ENCODE measurements at places on chromosomes 3 and 15.

DNA sequence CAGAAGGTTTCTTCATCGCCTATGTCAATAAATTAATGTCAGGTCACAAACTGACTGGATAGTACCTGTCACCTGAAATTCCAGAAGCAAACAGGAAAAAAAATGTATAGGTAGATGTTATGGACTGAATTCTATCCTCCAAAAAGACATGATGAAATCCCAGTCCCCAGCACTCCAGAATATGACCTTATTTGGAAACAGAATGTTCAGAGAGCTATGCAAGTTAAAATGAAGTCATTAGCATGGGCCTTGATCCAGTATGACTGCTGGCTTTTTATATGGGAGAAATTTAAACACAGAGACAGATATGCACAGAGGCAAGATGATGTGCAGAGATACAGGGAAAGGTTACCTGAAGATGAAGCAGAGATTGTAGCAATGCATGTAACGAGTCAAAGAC is 953.4 kb downstream of the ZPLD1 start:
- DNase-seq: no peak

DNA sequence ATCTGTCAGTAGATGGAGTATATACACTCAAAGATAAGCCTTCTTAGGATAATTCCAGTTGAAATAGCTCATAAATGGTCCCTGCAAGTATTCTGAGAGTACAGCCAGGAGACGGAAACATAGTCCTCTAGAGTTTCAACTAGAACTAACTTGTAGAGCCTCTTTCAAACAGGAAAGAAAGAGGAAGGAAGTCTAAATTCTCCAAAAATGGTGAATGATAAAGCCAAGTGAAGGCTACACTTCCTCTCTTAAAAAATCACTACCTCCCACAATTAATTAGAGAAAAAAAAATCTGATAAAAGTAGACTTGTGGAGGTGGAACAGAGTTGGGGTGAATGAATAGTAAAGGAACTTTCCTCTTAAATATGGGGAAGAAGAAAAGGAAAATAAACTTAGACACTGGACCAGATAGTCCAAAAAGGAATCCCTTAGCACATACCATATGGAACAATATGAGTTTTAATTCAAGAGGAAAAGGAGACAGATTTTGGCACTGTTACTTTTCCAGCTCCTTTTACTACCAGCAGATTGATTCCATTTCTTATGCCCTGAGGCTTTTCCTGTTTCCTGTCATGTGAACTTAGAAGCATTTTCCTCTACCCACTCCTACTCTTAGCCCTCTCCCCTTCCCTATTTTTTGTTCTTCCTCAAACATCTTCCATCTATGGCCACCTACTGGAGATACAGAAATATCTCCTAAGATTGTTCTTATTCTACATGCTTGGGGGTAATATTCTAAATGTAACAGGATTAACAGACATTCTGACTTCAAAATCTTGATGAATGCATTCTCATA is 207.6 kb downstream of the CHST2 start:
- peak; percentile 12 for DNase-seq

- DNase-seq: no peak
Measured at GRCh38 chr15:90083954-90084607, 18.2 kb downstream of the IDH2 start.

DNA sequence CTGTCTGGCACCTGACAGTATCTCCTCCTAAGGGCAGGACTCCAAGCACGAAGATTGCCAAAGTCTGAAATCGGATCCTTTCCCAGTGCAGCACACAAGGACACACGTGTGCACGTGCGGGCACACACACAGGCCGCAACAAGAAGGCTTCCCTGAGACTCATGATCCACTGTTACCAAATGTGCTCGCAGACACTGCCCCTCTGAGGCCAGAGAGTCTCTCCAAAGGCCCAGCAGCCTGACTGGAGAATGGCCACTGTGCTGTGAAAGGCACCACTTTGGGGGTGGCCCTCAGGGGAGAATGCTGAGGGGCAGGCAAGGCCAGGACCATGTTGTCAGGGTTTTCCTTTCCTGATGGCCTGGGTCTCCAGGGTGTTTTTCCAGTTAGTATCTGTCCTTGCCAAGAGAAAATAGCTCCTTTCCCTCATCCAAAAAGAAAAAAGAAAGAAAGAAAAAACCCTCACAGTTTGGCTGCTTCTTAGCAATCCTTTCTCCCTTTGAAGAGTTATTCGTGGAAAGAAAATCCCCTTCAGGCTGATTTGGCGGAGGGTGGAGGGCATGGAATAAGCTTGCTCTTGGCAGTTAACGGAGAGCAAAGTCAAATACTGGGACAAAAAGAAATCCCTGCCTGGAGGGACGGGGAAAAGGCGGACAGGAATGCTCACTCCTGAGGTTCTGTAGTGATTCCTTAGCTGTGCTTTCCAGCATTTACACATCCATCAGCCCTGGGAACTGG is 112.2 kb upstream of the ETV5 start:
- no peak for DNase-seq

GRCh38 chr15:65132878-65133547 is 595 bp downstream of the PDCD7 start:
- peak; percentile 66 for DNase-seq

DNA sequence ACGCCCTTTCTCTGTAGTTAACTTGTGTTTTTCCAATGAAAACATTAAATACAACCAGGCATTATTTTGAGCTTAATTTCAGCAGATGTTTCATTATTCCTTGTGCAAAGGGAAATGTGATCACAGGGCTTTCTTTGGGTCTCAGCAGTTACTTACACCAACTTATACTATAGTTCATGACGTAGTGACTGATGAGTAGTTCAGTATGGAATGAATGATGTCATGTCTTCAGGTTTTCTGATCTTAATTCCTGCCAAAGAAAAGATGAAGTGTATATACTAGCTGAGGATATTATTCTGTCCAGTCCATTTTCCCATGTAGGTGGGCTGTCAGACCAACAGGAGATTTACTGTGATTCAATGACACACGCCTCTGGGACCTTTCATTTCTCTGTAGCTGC is 61.3 kb downstream of the MYRIP start:
- DNase-seq: no peak

GRCh38 chr3:184584464-184584891 is 22.9 kb downstream of the EPHB3 start:
- no peak for DNase-seq

All from RWPE1 (cell line).